ENCODE measurements at places on chromosomes 12 and 14. TPM values are rescaled to one million over a fixed set of nuclear protein-coding genes. Genes with fewer than 3 reads are reported as not detected.

GRCh38 chr12:905261-906031, 44.0 kb downstream of the RAD52 start:
- no peak overlapping the region for H3K4me3 ChIP-seq
- H3K27me3 ChIP-seq: no peaks in the 10 kb centered on the region
- DNase-seq: peak; percentile 21
- H3K27ac ChIP-seq: peak overlapping the region; percentile 52
- H3K4me1 ChIP-seq: peaks cover 32% of the 10 kb centered on the region
- H3K36me3 ChIP-seq: peaks cover 25% of the 10 kb centered on the region

PARPBP gene
- 29.5 TPM for total RNA-seq

BEGAIN gene
- total RNA-seq: 5.0 TPM

DNA sequence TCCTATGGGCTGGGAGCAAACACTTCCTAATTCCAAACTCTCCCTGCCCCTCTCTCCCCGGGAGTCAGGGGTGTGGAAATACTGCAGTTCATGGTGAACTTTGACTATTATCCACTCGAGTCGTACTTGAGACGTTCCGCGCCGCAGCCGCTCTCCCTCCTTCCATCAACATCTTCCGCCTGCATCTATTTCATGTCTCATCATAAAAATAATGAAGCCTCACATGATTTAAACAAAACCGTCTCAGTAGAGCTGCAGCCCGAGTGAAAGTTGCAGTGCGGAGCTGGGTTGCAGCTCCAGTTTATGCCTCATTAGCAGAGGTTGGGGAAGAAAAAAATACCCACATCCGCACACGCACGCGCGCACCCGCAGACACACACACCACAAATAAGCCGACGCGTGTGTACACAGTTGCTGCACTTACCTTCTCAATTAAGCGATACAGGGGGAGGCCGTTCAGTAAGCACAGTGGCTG, 283 bp downstream of the LMO3 start:
- H3K4me3 ChIP-seq: no peak overlapping the region
- H3K27ac ChIP-seq: no peak overlapping the region
- peaks cover 59% of the 10 kb centered on the region for H3K27me3 ChIP-seq

- H3K27ac ChIP-seq: no peak overlapping the region
- no peaks in the 10 kb centered on the region for H3K4me1 ChIP-seq
- H3K36me3 ChIP-seq: no peaks in the 10 kb centered on the region
- no peaks in the 10 kb centered on the region for H3K27me3 ChIP-seq
Measured at GRCh38 chr12:16303939-16304338, 26.5 kb upstream of the SLC15A5 start.

Data from activated naive CD4-positive, alpha-beta T cell treated with anti-CD3 and anti-CD28 coated beads for 36 hours (primary cell).